Psoas muscle (tissue), 8 donors: ENCODE measurements at places on chromosomes 1 and 21. TPM values are rescaled to one million over a fixed set of nuclear protein-coding genes. Genes with fewer than 3 reads are reported as not detected.

SAMD11 gene
- total RNA-seq, result 1.5 TPM

- H3K27me3 ChIP-seq, result no peaks in the 10 kb centered on the region
- H3K4me3 ChIP-seq, result no peak overlapping the region
- no peak for DNase-seq
- H3K27ac ChIP-seq, result no peak overlapping the region
- no peaks in the 10 kb centered on the region for H3K4me1 ChIP-seq
Observed at GRCh38 chr1:82269431-82269830, 468.7 kb downstream of the ADGRL2 start.

DNAH14 gene
- total RNA-seq, result 0.82 TPM

PDIK1L gene
- total RNA-seq, result 4.7 TPM

BEST4 gene
- total RNA-seq, result not detected

DNA sequence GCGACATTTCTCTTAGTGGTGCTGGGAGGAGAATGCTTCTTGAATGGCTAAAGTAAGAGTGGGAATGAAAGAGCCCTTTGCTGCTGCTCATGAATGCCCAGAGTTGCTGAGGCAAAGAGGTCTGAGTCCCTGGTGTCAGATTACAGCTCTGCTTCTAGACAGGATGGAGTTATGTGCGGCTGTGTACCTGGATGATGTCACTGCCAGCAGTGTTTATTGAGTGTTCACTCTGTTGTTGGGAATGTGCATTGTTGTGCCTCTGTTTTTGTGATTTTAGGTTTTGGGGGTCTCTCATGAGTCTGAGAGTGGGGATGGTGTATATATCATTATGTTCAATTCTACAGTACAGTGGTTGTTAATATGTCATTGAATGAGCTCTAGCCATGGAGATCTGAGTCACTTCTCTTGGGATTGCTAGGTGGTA, 2.7 kb downstream of the CDC14A start:
- H3K27ac ChIP-seq, result peak overlapping the region; percentile 39
- peak overlapping the region; percentile 95 for H3K4me3 ChIP-seq
- H3K27me3 ChIP-seq, result no peaks in the 10 kb centered on the region

DNA sequence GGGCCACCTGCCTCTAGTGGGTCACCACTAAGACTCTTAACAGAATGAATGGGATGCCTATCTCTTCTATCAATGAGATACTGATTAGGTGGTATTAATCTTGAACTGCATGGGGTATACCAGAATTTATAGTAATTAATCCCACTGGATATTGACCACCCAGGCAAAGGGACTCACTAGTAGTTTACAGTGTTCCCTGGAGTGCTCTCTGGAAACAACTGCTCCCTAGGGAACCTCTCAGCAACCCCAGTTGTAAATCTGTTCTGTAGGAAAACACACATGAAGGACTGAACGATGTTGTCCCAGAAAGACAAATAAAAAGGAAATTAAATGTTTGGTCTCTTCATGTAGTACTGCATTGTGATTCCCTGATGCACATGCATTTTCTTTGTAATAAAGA, 430.5 kb downstream of the HLX start:
- no peak for DNase-seq
- no peaks in the 10 kb centered on the region for H3K36me3 ChIP-seq
- no peak overlapping the region for H3K4me3 ChIP-seq

GRCh38 chr1:178899402-178899801, 28.5 kb upstream of the ANGPTL1 start:
- no peaks in the 10 kb centered on the region for H3K27me3 ChIP-seq
- no peak overlapping the region for H3K4me3 ChIP-seq
- H3K4me1 ChIP-seq, result no peaks in the 10 kb centered on the region
- no peaks in the 10 kb centered on the region for H3K36me3 ChIP-seq

DNA sequence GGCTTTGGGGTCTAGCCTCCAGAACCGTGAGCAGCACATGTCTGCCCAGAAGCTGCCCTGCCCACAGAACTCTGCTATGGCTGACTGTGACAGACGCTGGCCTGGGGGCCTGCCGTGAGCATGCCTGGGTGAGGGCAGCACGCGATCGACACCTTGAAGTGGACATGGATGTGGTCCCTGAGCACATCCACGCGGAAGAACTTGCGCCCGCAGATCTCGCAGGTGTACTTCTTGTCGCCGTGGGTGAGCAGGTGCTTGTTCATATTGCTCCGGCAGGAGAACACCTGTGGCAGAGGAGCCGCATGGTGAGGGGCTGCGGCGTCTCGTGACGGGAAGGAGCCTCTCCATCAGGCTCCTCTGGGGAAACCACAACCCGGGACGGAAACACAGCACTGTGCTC, 56.0 kb downstream of the PRDM15 start:
- H3K4me1 ChIP-seq, result no peaks in the 10 kb centered on the region
- H3K4me3 ChIP-seq, result no peak overlapping the region
- H3K36me3 ChIP-seq, result peaks cover 68% of the 10 kb centered on the region
- H3K27ac ChIP-seq, result no peak overlapping the region

- no peaks in the 10 kb centered on the region for H3K4me1 ChIP-seq
- H3K36me3 ChIP-seq, result no peaks in the 10 kb centered on the region
- DNase-seq, result no peak
- no peak overlapping the region for H3K4me3 ChIP-seq
- H3K27me3 ChIP-seq, result no peaks in the 10 kb centered on the region
- H3K27ac ChIP-seq, result no peak overlapping the region
Observed at GRCh38 chr1:248114890-248115289, 19.9 kb downstream of the OR2L13 start.

DNA sequence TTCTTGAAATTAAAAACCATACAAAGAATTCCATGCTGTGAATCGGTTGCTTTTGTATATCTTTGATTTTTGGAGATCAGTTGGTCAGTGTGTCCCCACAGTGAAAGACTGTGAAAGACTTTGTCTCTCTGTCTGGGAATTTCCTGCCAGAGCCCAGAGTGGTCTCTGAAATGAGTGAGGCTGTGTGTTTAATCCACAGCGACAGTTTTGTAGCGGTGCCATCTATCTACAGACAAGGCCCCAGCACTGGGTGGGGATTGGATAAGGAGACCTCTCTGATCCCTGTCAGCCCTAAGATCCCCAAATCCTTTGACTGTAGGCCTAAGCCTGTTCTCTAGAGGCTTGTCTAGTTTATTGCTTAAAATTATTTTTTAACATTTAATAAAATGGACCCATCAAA, 10.3 kb downstream of the GPR25 start:
- H3K4me1 ChIP-seq, result no peaks in the 10 kb centered on the region
- no peak overlapping the region for H3K27ac ChIP-seq
- H3K27me3 ChIP-seq, result peaks cover 4% of the 10 kb centered on the region
- H3K36me3 ChIP-seq, result no peaks in the 10 kb centered on the region

ADAM30 gene
- not detected for total RNA-seq

FCER1G gene
- 10.0 TPM for total RNA-seq

- H3K27ac ChIP-seq, result no peak overlapping the region
- no peaks in the 10 kb centered on the region for H3K27me3 ChIP-seq
- no peaks in the 10 kb centered on the region for H3K4me1 ChIP-seq
- H3K36me3 ChIP-seq, result no peaks in the 10 kb centered on the region
- no peak for DNase-seq
Observed at GRCh38 chr1:67171978-67172377, 5.7 kb downstream of the IL23R start.

TRIM63 gene
- total RNA-seq, result 74.2 TPM

DNA sequence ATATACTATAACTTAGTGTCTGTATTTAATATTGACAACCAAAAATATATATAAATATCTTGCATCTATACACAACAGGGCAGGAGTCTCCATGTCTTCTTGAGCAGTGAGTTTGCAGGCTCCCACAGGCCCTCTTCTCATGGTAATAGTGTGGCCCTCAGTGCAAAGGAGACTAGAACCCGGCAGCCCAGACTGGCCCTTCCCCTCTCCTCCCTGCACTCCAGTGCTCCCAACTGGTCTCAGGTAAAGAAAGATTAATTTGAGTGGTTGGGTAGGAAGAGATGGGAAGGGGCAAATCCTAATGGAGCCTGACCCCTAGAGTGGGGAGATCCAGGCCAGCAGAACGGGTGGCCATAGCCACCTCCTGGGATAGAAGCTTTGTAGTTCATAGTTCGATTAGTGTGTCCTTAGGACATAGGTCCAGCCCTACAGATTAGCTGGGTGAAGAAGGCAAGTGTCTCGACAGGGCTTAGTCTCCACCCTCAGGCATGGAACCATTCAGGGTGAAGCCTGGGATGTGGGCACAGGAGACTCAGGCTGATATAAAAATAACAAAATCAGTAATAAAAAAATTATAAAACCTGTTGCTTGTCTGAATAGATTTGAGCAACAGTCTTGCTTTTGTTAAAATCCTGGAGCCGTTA, 32.3 kb downstream of the SLC2A1 start:
- no peak overlapping the region for H3K4me3 ChIP-seq
- DNase-seq, result no peak
- H3K4me1 ChIP-seq, result no peaks in the 10 kb centered on the region

FCAMR gene
- not detected for total RNA-seq

GRCh38 chr21:45333583-45334121, 46.0 kb upstream of the POFUT2 start:
- H3K36me3 ChIP-seq, result no peaks in the 10 kb centered on the region
- no peaks in the 10 kb centered on the region for H3K4me1 ChIP-seq
- no peak overlapping the region for H3K4me3 ChIP-seq
- peaks cover 5% of the 10 kb centered on the region for H3K27me3 ChIP-seq
- H3K27ac ChIP-seq, result no peak overlapping the region
- DNase-seq, result no peak

DNA sequence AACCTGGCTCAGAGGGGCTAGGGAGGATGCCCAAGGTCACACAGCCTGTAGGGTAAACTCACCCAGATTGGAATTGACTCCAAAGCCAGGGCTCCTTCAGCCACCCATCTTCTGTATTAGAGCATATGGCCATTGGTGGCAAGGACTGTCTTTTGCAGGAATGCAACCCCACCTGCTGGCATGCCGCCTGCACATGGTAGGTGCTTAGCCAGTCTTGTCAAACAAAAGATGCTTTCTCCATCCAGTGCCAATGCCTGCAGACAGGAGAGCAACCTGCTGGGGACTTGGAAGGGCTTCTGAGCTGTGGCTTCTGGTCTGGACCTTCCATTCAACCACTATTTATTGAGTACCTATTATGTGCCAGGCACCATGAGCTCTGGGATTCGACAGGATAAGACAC, 95.3 kb upstream of the TMEM51 start:
- no peaks in the 10 kb centered on the region for H3K27me3 ChIP-seq
- no peak overlapping the region for H3K27ac ChIP-seq
- DNase-seq, result no peak
- no peaks in the 10 kb centered on the region for H3K4me1 ChIP-seq
- no peak overlapping the region for H3K4me3 ChIP-seq

GRCh38 chr1:244893836-244894235, 29.5 kb upstream of the HNRNPU start:
- H3K36me3 ChIP-seq, result no peaks in the 10 kb centered on the region
- no peak overlapping the region for H3K27ac ChIP-seq
- H3K27me3 ChIP-seq, result no peaks in the 10 kb centered on the region
- H3K4me1 ChIP-seq, result no peaks in the 10 kb centered on the region
- H3K4me3 ChIP-seq, result no peak overlapping the region
- no peak for DNase-seq
